ENCODE measurements at places on chromosomes 4 and X.

- peak; percentile 52 for DNase-seq
These were observed 63.2 kb upstream of the UGT2B7 start for GRCh38 chr4:69032847-69033638.

DNA sequence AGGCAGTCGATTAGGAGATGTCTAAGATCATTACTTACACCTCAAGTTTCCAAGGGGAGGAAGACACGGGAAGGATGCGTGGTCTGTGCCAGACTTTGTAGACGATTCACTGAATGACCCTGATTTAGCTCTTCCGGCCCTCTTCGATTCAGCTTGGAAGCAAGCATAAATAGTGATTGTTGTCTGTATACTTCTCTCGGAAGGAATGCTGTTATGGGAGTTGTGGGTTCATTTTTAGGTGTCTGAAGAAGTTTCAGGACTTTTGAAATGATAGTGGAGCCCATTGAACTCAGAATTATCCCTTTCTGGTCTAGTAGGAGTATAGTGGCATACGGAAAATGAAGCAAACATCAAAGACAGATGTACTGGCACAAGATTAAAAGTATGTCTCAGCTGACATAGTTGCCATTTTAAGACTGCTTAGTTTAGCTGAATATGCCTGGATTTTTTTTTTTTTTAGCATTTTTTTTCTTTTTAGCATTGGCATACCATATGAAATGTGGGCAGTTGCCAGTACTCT lies 1.0 kb upstream of the ANKRD17 start:
- peak; percentile 50 for DNase-seq

DNA sequence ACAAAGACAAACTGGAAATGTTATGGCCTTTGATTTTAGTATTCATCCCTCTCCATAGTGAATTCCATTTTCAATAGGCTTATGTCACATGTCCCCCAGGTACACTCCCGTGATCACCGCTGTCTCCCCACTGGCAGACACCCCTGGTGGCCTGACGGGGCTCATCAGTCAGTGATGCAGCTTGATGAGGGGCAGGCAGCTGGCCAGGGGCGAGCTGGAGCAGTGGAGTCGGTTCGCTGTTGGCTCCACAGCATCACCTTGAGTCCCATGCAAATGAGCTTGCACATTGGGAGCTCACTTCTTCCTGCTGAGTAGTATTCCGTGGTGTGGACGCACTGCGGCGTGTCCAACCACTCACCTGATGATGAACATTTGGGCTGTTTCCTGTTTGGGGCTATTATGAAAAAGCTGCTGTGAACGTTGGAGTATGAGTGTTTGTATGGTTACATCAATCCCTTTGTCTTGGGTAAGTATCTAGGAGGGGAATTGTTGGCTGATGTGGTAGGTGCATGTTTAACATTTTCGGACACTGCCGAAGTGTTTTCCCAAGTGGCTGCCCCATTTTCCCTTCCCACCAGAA lies 5.2 kb downstream of the TREX2 start:
- DNase-seq, result no peak

GRCh38 chrX:76434103-76434741 lies 6.7 kb downstream of the MAGEE1 start:
- no peak for DNase-seq

- DNase-seq, result peak; percentile 80
These were observed 105.5 kb downstream of the TMEM164 start for GRCh38 chrX:110108381-110108821.

GRCh38 chrX:24339911-24340310 lies 20.5 kb upstream of the SUPT20HL1 start:
- no peak for DNase-seq

- no peak for DNase-seq
These were observed 30.7 kb upstream of the CLCN4 start for GRCh38 chrX:10126044-10126443.

DNA sequence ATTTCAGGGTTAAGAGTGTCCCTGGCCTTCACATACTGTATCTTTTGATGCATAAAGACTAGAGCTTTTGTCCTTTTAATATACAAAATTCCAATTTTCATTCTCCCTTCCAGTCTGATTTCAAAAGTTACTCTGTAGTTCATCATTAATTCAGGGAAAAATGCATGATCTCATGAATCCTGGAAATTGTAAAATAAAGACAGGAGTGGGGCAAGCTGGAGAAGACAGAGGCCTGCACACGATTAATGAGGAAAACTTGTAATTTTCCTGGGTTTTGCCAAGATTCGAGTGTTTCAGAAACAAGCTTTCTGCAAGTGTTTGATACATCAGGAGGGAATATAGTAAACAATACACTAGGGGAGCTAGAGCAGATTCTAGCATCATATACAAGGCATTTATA lies 947.9 kb downstream of the FAT4 start:
- no peak for DNase-seq

DNA sequence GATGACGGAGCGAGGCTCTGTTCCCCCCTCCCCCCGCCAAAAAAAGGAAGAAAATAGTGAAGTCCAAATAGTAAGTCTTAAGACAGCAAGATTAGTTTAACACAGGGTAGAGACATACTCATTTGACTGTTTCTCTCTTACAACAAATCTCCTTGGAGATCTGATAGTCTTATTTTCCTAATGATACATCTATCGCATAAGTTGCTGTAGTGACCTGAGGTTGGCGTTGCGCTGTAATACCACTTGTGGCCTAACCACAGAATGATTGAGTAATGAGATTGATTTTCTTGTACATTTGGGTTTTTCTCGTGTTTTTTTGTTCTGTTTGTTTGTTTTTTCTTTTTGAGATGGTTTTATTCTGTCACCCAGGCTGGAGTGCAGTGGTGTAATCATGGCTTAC lies 27.2 kb downstream of the OCIAD1 start:
- DNase-seq, result no peak

DNA sequence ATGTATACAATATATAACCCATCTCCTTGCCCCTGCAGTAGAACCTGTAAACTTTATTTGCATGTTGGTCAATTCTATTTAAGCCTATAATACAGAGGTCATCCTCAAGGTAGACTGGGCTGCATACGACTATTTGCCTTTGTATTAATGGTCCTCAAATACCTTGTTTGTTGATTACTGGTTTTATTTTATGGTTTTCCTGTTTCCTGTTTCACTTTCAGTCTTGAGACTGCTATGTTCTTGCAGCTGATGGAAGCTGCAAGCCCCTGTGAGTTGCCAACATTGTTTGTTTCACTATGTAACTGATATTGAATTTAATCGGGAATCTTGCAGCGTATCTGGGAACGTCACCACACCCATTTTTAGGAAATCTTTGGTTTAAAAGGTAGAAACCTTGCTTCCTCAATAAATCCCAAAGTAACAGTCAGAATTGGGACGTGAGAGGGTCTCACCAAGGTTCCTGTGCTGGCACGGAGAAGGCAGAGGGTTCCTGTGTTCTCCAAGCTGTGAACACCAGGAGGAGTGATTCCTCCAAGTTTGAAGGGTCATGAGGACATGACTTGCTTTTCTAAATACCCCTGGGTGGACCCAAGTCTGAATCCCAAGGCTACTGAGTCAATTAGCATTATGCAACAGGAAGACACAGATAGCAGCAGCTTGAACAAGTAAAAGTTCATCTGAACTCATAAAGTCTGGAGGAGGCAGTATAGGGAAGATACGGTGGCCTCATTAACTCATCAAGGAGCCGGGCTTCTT lies 110.6 kb upstream of the PNPLA4 start:
- no peak for DNase-seq

DNA sequence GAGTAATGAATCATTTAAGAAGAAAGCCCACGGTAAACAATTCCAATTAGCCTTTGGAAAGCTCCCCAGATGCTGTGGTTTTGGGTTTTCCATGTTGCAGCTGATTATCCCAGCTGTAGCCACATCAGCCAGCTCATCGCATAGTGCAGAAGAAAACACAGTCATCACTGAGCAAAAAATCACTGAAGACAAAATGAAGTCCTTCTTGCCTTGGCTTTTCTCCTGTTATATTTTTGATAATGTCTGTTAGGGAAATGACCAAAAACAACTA lies 193.0 kb upstream of the C1QTNF7 start:
- peak; percentile 84 for DNase-seq

DNA sequence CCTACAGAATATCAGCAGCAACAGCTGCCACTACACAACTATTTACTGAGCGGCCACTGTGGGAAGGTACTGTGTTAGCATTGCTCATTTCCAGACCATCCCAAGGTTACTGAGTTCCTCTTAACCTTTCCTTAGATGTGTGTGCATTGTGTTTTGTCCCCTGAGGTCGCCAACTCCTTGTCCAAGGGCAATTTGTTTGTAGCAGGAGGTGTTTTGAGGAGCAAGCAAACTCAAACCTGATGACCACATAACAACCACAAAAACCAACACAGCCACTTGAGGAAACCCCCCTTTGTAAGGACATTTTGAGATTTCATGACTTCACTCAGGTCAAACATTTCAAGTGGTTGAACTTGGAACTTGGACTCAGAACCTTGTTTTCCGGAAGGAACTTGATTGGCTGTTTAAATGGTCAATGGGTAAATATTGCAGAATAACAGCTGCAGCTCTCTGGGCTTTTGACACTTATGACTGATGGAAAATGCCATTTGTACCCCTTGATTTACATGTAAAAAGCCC lies 122.3 kb downstream of the MID1IP1 start:
- DNase-seq, result no peak

GRCh38 chr4:170497112-170497511 lies 407.4 kb upstream of the AADAT start:
- DNase-seq, result no peak

DNA sequence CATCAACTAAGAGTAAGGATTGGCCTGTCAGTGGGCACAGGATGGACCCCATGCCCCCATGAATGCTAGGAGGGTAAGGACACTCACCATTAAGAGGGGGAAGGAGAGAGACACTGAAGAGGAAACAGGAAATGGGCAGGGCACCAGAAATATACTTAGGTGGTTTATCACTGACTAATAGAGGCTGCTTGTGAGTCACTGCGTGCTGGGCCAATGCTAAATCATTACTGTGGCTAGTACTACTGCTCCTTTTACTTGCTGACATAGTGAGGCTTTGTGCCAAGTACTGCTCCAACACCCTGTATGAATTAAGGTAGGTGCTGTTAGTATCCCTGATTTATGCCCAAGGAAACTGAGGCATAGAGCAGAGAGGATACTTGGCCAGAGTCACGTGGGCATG lies 130.4 kb upstream of the FRMPD4 start:
- DNase-seq, result peak; percentile 70

- no peak for DNase-seq
These were observed 142.8 kb upstream of the KLF8 start for GRCh38 chrX:56089376-56089775.

DNA sequence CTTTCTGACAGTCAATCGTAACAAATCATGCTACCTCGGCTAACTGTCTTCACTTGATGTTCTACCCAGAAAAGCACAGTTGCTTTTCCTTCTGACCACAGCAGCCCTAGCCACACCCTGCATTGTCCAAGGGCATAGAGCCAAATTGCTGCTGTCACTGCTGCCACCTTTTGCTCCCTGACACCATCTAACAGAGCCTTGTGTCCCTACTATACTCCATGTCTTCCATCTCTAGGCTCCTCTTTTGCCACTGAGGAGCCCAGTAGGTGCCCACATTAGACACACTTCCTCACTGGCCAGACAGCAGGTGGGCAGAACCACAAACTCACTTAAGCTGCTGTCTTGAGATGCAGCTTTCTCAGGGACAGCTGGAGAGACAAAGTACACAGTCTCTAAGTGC lies 91.4 kb downstream of the ANXA3 start:
- DNase-seq, result no peak

DNA sequence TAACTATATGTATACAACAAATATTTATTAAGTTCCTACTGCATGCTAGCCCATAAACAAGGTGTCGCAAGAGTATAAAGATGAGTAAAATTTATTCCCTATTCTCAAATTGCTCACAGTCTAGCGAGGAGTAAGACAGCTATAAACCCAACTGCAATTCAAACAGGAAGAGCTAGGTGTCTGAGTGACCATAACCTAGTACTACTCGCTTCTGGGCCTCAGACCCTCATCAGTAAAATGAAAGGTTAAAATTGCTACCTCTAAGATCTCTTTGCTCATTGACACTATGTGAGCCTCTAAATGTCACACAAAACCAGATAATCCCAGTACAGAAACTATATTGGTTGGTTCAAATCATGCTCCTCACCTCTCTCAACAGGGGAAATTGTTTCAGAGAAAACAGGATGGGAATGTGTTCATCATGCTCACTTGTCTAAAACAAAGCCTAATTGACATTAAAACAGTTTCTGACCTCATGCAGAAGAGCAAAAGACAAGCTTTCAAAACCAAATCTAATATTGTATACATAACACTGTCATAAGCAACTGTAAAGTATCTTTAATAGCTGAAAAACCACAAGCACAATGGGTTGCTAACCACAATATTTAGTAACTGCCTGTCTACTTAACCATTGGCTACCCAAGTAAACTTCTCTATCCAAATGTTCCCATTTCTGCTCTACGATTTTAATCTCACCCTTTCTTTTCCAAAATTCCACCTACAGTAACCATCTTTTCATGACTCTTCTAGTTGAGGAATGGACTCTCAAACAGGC lies 264.6 kb upstream of the FMR1 start:
- DNase-seq, result no peak

DNA sequence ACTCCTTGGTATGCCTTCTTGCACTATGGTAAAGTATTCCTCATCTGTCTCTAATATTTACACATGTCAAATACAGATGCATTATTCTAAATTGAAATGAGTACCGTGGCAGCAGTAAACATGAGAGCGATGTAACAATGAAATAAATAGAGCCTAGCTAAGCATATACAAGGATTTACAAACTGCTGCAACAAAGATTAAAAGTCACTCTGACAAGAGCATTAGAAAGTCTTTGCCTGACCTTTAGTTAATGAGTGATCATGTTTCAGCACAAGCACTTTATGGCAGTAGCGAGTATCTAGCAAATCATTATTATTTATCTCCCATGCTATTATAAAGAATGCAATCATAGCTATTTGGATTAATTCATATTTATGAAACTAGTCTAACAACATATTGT lies 547.0 kb upstream of the NDST4 start:
- no peak for DNase-seq

GRCh38 chr4:89788206-89789072 lies 48.5 kb downstream of the SNCA start:
- DNase-seq, result peak; percentile 93

- peak; percentile 17 for DNase-seq
These were observed 92.3 kb downstream of the BCOR start for GRCh38 chrX:40005292-40006011.

- DNase-seq, result no peak
These were observed 146.6 kb upstream of the CPEB2 start for GRCh38 chr4:14855719-14856061.

DNA sequence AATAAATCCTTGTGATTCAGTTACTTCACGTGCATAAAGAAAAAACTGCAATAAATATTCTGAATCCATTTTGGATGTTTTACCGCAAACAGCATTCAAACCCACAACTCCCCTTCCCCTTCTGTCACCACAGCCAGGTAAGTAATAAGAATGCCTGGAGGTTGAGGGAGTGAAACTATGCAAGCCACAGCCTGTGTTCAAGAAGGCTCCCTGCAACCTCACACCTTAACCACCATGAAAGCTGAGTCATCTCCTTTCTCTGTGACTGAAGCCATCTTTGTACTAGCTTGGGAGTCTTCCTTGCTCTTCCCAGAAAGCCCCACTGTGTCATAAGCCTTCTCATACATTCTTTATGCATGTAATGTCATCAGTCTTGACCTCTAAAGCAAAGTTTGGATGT lies 297.0 kb upstream of the PUDP start:
- DNase-seq, result no peak
